Aorta (tissue), 5 donors: ENCODE measurements at places on chromosomes 16 and 17. TPM values are rescaled to one million over a fixed set of nuclear protein-coding genes. Genes with fewer than 3 reads are reported as not detected.

The VTN gene
- total RNA-seq, result 1.5 TPM

DNA sequence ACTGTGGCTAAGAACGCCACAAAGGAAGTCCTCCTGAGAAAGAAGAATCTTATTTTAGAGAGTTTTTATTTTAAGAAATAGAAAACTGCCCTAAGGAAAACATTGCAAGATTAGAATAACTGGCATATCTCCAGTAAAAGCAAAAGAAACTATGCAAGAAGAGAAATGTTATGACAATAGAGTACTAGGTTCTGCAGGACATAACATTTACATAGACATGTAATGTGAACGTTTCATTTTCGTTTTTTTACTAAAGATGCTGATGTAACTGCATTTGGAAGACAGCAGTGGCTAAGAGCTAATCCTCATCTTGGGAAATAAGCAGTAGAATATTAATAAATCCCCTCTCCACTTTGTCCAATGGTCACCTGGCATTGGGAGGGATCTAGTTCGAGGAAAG, 7.8 kb upstream of the ASGR2 start:
- DNase-seq, result no peak
- H3K27me3 ChIP-seq, result no peaks in the 10 kb centered on the region
- no peak overlapping the region for H3K27ac ChIP-seq
- H3K4me1 ChIP-seq, result no peaks in the 10 kb centered on the region
- H3K4me3 ChIP-seq, result no peak overlapping the region
- no peaks in the 10 kb centered on the region for H3K36me3 ChIP-seq

The PLLP gene
- 2.2 TPM for total RNA-seq

GRCh38 chr16:64153718-64154117, 968.1 kb downstream of the CDH11 start:
- H3K4me3 ChIP-seq, result no peak overlapping the region
- no peaks in the 10 kb centered on the region for H3K4me1 ChIP-seq
- DNase-seq, result no peak
- H3K27ac ChIP-seq, result no peak overlapping the region

- no peaks in the 10 kb centered on the region for H3K36me3 ChIP-seq
- H3K4me3 ChIP-seq, result no peak overlapping the region
Observed at GRCh38 chr17:48002916-48003416, 32.1 kb downstream of the CDK5RAP3 start.

- H3K27ac ChIP-seq, result no peak overlapping the region
- no peak overlapping the region for H3K4me3 ChIP-seq
- H3K27me3 ChIP-seq, result no peaks in the 10 kb centered on the region
- no peak for DNase-seq
- H3K4me1 ChIP-seq, result no peaks in the 10 kb centered on the region
- H3K36me3 ChIP-seq, result peaks cover 11% of the 10 kb centered on the region
Observed at GRCh38 chr16:70662991-70663523, 16.7 kb downstream of the IL34 start.

The HSD17B2 gene
- total RNA-seq, result not detected

GRCh38 chr17:17937201-17937853, 34.9 kb downstream of the TOM1L2 start:
- H3K27me3 ChIP-seq, result no peaks in the 10 kb centered on the region
- no peak overlapping the region for H3K4me3 ChIP-seq
- no peak for DNase-seq
- no peaks in the 10 kb centered on the region for H3K36me3 ChIP-seq
- no peak overlapping the region for H3K27ac ChIP-seq

The BCL6B gene
- 31.4 TPM for total RNA-seq

DNA sequence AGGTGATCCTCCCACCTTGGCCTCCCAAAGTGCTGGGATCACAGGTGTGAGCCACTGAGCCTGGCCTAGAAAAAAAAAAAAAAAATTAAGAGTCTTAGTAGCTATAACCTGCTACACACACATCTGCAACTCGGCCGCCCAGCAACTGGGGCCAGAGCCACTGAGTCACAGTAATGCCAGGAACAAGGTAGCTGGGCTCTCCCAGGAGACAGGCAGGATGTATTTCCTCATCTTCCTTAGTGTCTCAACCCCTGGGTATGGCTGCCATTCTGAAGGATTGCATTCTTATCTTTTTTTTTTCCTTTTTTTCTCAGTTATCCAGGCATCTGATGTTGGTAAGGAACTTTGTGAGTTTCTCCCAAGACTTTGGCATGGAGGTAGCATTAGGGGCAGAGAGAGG, 7.1 kb upstream of the PSMD3 start:
- H3K27ac ChIP-seq, result no peak overlapping the region
- DNase-seq, result no peak
- H3K36me3 ChIP-seq, result no peaks in the 10 kb centered on the region
- no peaks in the 10 kb centered on the region for H3K27me3 ChIP-seq

DNA sequence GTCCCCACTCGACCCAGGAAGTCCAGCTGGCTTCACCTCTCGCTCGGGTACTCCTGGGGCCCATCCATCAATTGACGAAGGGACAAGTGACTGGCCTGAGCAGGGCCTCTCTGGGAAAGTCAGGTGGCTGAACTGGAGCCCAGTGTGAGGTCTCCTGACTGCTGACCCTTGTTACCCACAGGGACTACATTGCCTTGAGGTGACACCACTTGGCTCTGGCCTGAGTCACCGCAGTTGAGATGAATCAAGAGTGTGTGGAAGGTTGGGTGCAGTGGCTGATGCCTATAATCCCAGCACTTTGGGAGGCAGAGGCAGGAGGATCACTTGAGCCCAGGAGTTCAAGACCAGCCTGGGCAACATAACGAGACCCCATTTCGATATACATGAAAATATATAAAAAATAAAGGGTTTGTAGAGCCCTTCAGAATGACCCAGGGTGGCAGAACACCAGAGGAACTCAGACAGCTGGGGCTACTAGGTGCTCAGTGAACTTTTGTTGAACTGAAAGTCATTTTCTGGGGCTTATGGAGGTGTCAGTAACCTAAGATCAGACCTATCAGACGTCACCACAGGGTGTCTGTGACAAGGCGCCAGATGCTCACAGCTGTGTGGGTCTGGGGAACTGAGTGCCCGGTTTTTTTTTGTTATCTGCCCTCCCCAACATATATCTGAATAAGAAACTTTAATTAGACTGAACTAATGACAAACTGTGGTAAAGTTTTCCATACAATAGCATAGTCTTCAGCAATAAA, 14.8 kb upstream of the ZFP90 start:
- H3K36me3 ChIP-seq, result no peaks in the 10 kb centered on the region
- no peak overlapping the region for H3K4me3 ChIP-seq

DNA sequence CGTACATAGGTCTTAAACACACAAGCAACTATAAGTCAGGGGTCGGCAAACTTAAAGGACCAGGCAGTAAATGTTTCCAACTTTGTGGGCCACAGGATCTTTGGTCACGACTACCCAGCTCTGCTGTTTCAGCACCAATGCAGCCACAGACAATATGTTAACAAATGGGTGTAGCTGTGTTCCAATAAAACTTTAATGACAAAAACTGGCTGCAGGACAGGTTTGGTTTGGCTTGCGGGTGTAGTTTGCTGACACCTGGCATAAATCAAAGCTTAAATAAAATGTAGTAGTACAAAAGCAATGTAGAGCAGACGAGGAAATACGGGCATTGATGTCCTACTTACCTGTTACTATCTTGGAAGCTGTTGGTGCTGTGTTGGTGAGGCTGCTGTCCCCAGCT, 84.7 kb downstream of the SLC5A11 start:
- H3K27me3 ChIP-seq, result no peaks in the 10 kb centered on the region
- no peak for DNase-seq
- no peak overlapping the region for H3K27ac ChIP-seq
- H3K4me1 ChIP-seq, result no peaks in the 10 kb centered on the region

DNA sequence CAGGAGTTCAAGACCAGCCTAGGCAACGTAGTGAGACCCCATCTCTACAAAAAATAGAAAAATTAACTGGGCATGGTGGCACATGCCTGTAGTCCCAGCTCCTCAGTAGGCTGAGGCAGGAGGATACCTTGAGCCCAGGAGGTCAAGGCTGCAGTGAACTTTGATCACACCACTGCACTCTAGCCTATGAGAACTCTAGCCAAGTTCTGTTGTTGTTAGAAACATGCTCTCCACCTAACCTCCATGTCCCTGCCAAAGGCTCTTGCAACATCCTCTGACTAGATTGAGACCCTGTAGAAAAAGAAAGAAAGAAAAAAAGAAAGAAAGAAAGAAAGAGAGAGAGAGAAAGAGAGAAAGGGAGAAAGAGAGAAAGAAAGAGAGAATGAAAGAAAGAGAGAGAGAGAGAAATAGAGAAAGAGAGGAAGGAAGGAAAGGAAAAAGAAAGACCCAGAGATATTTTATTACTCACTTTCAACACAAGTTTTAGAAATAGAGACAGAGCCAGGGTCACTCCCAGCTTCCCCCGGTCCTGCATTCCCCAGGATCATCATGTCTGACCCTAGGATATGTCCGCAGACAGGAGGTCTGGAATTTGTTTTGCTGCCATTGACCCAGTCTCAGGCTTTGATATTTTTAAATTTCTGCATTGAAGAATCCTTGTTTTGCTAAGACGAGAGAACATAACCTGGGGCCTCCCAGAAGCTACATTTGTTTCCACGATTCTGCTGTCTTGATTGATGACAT, 376.5 kb upstream of the CDH5 start:
- no peak overlapping the region for H3K4me3 ChIP-seq
- no peaks in the 10 kb centered on the region for H3K4me1 ChIP-seq
- DNase-seq, result no peak
- no peak overlapping the region for H3K27ac ChIP-seq
- H3K36me3 ChIP-seq, result no peaks in the 10 kb centered on the region
- H3K27me3 ChIP-seq, result no peaks in the 10 kb centered on the region

The ODAD4 gene
- total RNA-seq, result 0.81 TPM

The SCRN2 gene
- total RNA-seq, result 19.3 TPM

DNA sequence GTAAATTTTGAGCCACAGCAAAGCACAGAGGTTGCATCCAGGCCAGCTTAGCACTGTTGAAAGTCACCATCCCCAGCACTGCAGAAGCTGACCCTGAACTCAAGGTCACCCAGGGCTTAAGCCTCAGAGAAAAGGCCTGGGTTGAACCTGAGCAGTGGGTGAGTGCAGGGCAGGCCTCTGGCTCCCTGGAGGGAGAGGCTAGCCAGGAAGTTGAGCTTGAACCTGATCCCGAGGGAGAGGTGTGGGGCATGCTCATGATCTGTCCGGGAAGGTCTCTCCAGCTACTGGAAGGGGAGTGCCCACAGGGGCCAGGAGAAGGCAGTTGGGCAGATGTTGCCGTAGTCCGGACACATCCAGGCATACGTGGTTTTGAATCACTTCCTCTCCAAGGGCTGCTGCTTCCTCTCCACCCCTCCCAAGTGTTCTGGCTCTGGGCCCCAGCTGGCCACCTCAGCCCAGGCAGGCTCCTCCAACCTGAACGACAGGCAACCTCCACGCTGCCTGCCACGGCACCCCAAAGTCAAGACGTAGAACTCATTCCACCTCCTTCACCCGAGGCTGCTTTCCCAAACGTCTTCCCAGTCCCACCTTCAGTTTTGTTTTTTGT, 18.4 kb downstream of the CARHSP1 start:
- peak; percentile 83 for DNase-seq

DNA sequence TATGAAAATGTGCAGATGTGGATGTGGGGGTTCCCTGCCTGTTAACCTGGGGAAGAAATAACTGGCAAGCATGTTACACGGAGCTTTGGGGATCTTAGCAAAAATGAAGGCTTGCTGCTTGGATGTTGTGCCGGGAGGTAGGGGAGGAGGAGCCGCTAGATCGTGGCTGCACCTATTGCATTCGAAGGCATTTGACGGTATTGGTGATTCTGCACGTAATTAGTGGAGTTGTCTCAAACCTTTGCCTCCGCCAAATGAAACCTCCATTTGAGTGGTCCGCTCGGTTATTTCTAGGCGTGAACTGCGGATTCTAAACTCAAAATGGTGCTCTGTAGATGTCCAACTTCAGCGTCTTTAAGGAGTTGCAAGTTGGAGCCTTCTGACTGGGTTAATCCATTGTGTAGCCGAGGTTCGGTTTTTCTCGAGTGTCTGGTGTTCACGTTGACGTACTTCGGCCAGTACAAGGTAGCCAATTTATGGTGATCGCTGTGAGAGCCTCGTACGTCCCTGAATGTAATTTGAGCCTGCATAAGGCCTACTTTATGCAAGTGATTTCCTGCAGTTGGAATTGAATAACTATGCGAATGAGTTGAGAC, 1.5 kb downstream of the TNRC6C start:
- no peak for DNase-seq
- H3K36me3 ChIP-seq, result no peaks in the 10 kb centered on the region
- no peaks in the 10 kb centered on the region for H3K27me3 ChIP-seq

GRCh38 chr16:87583453-87584131, 18.7 kb upstream of the JPH3 start:
- no peaks in the 10 kb centered on the region for H3K36me3 ChIP-seq
- no peak overlapping the region for H3K4me3 ChIP-seq
- H3K27ac ChIP-seq, result no peak overlapping the region
- no peaks in the 10 kb centered on the region for H3K27me3 ChIP-seq
- peak; percentile 57 for DNase-seq

The APOBR gene
- 2.5 TPM for total RNA-seq

DNA sequence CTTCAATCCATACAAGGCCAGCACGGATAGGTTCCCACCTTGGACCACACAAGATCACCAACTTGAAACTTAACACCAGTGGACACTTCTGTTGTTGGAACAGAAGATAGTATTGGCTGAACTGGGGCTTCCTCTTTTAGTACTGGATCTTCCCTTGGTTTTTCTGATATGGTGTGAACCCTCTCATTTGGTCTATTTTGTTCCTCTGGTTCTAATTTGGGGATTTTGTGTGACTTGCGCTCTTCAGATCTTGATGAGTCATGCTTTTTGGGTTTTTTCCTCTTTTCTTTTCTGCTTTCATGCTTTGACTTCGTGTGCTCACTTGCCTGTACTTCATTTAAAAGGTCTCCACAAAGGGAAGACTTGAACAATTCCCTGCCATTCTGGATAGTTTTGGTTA, 39.0 kb downstream of the SOST start:
- no peaks in the 10 kb centered on the region for H3K4me1 ChIP-seq
- H3K27ac ChIP-seq, result no peak overlapping the region
- H3K27me3 ChIP-seq, result no peaks in the 10 kb centered on the region
- H3K36me3 ChIP-seq, result no peaks in the 10 kb centered on the region
- H3K4me3 ChIP-seq, result no peak overlapping the region
- no peak for DNase-seq

DNA sequence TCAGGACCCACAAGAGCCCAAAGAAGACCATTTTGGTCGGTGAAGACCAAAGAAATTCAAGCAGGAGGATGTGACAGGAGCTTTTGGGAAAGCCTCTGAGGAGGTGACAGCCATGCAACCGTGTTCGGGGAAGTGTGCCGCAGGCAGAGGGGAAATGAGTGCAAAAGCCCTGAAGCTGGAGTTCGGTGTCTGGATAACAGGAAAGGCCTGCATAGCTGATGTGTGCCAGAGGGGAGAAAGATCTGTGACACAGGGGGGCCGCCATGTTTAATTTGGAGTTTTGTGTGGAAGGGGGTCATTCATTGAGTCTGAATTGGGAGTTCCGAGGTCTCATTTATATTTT, 870 bp upstream of the ZC3H7A start:
- H3K27ac ChIP-seq, result peak overlapping the region; percentile 91
- no peaks in the 10 kb centered on the region for H3K4me1 ChIP-seq
- DNase-seq, result no peak
- H3K4me3 ChIP-seq, result peak overlapping the region; percentile 56

The C16orf92 gene
- total RNA-seq, result not detected

The TMEM106A gene
- 20.2 TPM for total RNA-seq

The CCDC182 gene
- total RNA-seq, result not detected
